Mesenteric fat pad (tissue), 1 donor: ENCODE measurements at places on chromosomes 1 and 21.
A peak's percentile ranks its signal among the peaks of the same experiment; 100 is the strongest.

GRCh38 chr21:41932191-41932575 is 21.6 kb downstream of the C2CD2 start:
- DNase-seq = peak; percentile 87

GRCh38 chr21:44529011-44529421 is 11.0 kb downstream of the KRTAP10-1 start:
- peak; percentile 82 for DNase-seq

GRCh38 chr1:68231627-68232288 is 565 bp downstream of the WLS start:
- no peak for DNase-seq

- DNase-seq = no peak
Measured at GRCh38 chr1:227356620-227357146, 38.4 kb upstream of the CDC42BPA start.

- no peak for DNase-seq
Measured at GRCh38 chr1:85245891-85246290, 13.6 kb downstream of the C1orf52 start.

DNA sequence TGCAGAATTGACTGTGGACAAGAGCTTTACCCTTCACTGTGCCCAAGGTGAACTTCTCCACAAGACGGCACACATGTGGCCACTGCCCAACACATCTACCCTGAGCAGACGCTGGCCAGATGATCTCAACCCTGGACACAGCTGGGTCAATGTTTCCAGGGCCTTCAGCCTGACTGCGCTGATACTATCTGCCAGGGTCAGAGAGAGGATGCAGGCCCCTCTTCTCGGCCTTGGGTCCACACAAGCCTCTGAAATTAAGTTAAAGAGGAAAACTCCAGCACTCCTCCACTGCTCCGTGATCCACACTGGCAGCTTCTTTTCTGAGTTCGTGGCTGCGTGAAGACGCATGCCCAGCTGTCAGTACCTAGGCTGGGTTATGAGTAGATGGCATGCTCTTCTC is 58.1 kb downstream of the GLIS1 start:
- DNase-seq = no peak

GRCh38 chr1:151197863-151198253 is 494 bp upstream of the PIP5K1A start:
- no peak for DNase-seq

DNA sequence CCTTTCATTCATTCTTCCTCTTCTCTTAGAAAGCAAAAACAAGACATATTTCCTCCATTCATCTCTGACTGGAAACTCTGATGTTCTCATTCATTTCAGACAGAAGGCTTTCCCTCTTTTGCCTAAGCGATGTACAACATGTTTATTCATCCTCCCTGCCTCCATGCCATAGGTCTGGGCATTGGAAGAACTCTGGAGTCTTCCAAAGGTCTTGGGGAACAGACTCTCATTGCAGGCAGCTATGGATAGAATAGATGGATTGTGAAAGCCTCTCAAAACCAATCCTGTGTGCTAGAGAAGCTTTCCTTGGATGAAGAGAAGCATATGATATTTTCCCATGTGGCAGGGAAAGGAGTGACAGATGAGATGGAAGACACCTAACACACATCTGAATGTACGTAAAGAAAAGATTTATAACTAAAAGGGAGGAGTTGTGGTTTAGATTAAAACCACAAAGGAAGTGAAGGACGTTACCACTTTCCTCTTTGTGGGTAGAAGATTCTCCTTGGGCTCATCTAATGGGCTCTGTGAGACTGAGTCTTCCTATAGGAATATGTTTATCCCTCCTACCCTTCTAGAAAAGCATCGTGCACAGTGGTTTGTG is 38.7 kb downstream of the BCL9 start:
- no peak for DNase-seq

DNA sequence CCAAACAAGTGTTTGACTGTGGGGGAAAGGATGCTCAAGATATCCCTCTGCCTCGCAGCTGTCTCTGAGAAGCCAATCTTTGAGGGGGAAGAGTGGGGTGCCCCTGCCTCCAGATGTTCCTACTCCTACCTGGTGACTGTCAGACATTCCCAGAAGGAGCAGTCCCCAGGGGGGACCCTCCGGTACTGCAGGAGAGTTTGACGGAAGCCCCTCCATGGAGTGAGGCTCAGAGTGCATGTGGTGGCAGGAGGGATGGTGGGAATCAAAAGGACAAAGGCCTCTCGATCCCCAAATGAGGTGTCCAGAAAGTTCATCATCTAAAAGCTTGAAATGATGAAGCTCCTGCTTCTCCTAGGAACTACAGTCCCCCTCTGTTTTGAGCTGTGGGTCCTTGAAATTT is 5.3 kb downstream of the SLC27A3 start:
- no peak for DNase-seq

GRCh38 chr1:155128755-155129473 is 1.2 kb downstream of the EFNA1 start:
- DNase-seq = no peak

DNA sequence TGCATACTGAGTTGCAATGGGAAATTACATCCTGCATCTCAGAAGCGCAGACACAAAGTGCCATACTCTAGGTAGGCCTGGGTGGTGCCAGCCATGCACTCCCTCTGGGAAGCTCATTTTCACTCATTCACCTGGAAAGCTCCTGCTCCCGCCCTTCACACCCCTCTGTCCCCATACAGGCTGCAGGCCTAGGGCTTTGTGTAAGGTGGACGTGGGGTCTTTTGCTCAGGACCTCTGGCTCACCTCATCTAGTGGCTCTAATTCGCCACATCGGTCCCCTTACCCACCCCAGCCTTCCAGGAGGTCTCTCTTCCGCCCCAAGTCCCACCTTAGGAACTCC is 751 bp downstream of the MRPS15 start:
- DNase-seq = no peak

DNA sequence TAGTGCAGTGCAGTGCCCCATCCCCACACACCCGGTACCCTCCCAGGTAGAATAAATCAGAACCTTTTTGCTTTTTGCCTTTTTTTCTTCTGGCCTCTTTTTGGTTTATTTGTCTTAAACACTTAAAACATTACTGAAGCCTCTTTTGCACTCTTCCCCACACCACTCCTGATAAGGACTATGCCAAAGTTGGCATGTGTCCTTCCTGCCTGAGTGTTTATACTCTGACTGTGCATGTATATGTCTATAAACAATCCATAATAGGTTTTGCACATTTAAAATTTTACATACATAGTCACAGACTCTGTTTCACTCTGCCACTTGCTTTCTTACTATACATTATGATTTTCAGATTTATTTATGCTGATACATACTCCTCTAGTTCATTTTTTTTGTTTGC is 59.6 kb downstream of the BEND5 start:
- no peak for DNase-seq

DNA sequence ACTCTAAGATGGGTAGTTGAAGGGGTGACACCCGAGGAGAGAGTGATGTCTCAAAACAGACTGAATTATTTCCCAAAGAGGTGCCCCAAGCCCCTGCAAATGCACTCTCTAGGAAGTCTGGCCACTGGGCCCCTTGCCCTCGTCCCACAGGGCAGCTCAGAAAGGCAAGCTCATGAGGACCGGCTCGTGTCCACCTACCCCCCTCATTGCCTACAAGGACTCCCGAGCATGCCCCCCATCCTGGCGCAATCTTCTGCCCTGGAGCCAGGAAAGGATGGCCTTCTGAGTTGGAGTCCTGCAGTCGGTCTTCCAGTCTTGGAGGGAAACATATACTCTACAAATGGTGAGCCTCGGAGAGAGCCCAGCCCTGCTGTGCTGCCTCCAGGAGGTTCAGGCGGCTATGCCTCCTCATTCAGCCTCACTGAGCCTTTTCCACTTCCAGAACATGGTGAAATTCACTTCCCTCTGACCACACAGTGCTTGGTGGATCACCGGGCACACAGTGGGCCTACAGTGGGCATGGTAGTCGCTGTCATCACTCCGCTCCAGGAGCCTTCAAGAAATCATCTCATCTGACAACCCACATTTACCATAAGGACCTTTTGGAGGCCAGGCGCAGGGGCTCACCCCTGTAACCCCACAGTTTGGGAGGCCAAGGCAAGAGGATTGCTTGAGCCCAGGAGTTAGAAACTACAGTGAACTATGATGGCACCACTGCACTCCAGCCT is 5.8 kb upstream of the WNT3A start:
- DNase-seq = peak; percentile 51

DNA sequence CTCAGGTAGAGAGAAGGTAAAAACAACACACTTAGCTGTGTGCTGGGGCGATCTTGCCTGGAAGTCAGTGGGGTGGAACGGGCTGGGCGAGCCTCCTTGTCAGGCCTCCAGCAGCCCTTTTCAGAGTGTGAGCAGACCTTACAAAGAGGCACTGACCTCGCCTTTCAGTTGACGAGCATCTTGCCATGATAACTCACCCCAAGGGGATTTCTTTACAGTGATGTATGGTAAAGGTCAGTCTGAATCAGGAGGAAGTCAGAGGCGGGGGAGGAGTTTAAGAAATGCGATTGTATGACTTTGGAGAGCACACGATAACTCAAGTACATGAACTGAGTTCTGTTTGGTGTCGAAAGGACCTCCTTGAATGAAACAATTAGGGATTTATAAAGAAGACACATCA is 326.5 kb upstream of the PROX1 start:
- DNase-seq = no peak

DNA sequence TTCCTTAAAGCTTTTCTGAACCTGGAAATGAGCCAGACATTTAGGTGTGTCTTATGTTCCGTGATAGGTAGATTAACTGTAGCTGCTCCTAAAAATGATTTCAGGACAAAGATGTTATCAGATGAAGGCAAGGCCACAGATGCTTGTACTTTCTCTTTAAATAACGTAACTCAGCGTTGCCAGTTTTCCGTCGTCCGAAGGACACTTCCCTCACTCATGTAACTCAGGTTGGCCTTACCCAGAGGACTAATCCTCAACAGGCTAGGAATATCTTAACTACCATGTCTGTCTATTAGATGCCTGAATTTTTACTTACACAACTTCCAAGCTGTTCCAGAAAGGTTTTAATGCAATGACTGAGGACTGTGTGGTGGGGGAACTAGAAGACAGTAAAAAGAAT is 35.4 kb upstream of the FAM89A start:
- DNase-seq = no peak

- no peak for DNase-seq
Measured at GRCh38 chr1:56456435-56457101, 122.8 kb downstream of the PLPP3 start.

DNA sequence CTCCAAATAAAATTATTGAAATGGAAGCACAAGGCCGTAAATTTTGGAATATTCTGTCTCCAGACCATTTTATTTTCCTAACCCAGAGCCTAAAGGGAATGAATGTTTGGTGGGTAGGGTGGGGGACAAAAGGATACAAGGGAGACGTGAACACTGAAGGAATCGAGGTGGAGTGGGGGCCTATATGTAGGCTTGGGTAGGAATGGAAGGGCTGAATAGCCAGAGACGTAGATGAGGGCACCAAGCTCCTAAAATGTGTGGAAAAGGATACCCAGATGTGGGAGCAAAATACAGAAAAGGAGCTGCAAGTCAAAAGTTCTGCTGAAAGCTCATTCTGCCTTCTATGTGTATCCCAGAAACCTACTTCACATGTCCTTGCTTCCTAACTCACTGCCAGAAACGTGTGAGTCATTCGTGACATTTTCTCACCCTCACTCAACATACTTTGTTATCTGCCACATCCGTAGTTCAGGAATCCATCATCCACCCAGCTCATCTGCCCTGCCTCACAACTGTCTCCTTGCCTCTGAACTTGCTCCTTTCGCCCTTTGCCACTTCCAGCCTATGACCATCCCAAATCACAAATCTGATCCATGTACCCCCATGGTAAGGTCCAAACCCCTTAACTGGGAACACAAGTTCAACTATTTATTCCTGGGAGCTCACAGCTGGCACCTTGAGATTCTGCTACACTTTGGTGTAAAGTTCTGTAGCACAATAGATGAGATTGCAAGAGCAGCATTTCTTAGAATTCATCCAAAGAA is 84.1 kb upstream of the PRDX6 start:
- no peak for DNase-seq

GRCh38 chr1:33137800-33138199 is 44.0 kb downstream of the TRIM62 start:
- no peak for DNase-seq

DNA sequence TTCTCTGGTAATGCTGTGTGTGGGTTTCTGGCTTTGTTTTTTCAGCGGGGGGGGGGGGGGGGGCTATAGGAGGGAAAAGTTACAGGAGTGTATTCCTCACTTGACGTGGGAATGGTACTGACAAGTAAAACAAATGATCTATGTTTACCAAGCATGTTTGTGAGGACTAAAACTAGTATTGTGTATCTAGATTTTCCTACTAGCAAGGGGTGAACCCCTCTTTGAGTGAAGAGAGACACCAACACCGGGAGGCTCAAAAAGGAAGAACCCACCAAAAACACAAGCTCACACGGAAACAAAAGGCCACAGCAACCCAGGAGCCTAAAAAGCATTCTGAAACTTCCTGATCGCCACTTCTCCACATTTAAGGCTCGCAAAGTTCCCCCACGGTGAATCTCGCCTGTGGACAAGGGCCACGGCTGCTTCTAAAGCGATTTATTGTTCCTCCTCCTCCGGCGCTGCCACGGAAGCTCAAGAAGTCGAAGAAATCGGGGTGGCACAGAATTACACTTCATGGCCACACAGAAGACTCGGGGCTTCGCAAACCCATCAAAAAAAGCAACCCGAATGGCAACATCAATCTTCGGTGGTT is 703 bp downstream of the PUM1 start:
- DNase-seq = no peak

- no peak for DNase-seq
Measured at GRCh38 chr1:84883286-84883685, 9.7 kb downstream of the LPAR3 start.

GRCh38 chr1:83912876-83913275 is 86.1 kb downstream of the TTLL7 start:
- DNase-seq = no peak

- no peak for DNase-seq
Measured at GRCh38 chr1:63843884-63844283, 70.1 kb downstream of the ROR1 start.

- no peak for DNase-seq
Measured at GRCh38 chr21:33550772-33551660, 8.2 kb downstream of the SON start.

GRCh38 chr1:203667616-203668015 is 41.0 kb downstream of the ATP2B4 start:
- DNase-seq = no peak

- no peak for DNase-seq
Measured at GRCh38 chr1:85865213-85865612, 157.0 kb upstream of the ZNHIT6 start.

- DNase-seq = no peak
Measured at GRCh38 chr1:209996348-209996747, 58.3 kb downstream of the SYT14 start.

- DNase-seq = peak; percentile 59
Measured at GRCh38 chr1:41878911-41879310, 39.8 kb downstream of the HIVEP3 start.

DNA sequence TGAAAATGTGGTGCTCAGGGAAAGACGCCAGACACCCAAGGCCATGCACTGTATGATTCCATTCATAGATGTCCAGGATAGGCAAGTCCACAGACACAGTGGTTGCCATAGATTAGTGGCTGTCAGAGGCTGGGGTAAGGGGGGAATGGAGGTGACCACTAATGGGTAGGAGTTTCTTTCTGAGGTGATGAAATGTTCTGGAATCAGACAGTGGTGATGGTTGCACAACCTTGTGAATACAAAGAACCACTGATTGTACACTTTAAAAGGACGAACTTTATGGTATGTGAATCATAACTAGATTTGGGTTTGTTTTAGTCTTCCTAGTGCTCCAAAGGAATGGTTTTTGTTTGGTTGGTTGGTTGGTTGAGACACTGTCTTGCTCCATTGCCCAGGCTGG is 51.7 kb downstream of the PRAMEF20 start:
- DNase-seq = no peak

GRCh38 chr1:10209590-10209904 is 823 bp upstream of the KIF1B start:
- no peak for DNase-seq

- DNase-seq = no peak
Measured at GRCh38 chr21:43275421-43276211, 106.8 kb downstream of the CRYAA start.
